ENCODE measurements at places on chromosomes 1 and 21.

- no peak for DNase-seq
Measured at GRCh38 chr1:147414505-147415163, 126.7 kb upstream of the BCL9 start.

GRCh38 chr1:4652631-4653327 is 1.6 kb upstream of the AJAP1 start:
- peak; percentile 66 for DNase-seq

- no peak for DNase-seq
Measured at GRCh38 chr1:93746021-93746812, 64.6 kb upstream of the BCAR3 start.

DNA sequence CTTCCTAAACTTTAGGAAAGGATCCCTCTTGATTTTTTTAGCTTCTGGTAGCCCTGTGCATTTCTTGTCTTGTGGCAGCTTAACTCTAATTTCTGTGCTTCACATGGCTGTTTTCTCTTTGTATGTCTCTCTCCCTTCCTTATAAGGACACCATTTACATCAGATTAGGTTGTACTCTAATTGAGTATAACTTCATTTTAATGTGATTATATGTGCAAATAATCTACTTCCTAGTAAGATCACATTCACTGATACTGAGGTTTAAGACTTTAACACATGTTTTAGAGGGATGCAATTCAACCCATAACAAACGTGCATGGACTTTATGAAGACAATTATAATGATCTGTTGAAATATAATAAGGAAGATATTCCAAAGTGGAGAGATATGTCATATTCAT is 46.7 kb downstream of the RGS4 start:
- no peak for DNase-seq

All from stimulated activated CD4-positive, alpha-beta T cell treated with anti-CD3 and anti-CD28 coated beads, Interleukin-4, amount 100 ng/mL, for 1 hour (primary cell).